ENCODE measurements at places on chromosomes 3 and 15. TPM values are rescaled to one million over a fixed set of nuclear protein-coding genes. Genes with fewer than 3 reads are reported as not detected.
A peak's percentile ranks its signal among the peaks of the same experiment; 100 is the strongest.

GRCh38 chr3:94862703-94863102, 799.8 kb downstream of the NSUN3 start:
- no peak for DNase-seq

AGBL1 gene
- total RNA-seq, result 0.40 TPM

DNA sequence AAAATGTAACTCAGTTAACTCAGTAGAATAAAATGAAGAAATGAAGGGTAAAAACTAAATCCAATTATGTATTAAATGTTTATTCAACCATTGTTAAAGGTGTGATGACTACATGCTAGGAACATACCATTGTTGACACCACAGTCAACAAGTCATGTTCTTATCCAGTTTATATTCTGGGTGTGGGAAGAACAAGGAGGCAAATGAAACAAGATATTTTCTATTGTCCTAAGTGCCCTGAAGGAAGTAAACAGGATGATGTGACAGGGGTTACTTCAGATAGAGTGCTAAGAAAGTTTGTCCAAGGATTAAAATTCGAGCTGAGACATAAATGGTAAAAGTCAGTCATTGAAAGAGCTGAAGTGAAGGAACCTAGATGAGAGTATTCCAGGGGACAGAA, 13.1 kb downstream of the AP3S2 start:
- no peak for DNase-seq

BDH1 gene
- total RNA-seq, result 198 TPM

- no peak for DNase-seq
These were observed 20.6 kb downstream of the LOXL1 start for GRCh38 chr15:73946795-73947370.

DNA sequence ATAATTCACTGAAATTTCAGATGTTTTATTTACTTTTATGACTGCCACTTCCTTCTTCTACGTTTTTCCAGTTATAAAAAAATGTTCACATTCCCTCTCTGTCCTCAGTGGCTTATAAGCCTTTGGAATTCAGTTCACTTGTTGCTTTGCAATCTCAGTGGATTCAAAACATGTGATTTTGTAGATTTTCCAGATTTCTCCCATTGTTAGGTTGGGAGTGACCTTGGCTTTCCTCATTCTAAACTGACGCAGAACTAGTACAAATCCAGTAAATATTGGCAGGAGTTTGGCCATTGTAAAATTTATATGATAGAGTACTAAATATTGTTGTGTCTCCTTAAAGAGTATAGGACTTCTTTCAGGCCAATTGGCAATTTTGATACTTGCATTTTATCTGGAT, 812.3 kb upstream of the ROBO1 start:
- DNase-seq, result no peak

NR2F2 gene
- total RNA-seq, result 15.8 TPM

GPR62 gene
- total RNA-seq, result not detected

CCDC54 gene
- total RNA-seq, result not detected

LSMEM2 gene
- not detected for total RNA-seq

DNA sequence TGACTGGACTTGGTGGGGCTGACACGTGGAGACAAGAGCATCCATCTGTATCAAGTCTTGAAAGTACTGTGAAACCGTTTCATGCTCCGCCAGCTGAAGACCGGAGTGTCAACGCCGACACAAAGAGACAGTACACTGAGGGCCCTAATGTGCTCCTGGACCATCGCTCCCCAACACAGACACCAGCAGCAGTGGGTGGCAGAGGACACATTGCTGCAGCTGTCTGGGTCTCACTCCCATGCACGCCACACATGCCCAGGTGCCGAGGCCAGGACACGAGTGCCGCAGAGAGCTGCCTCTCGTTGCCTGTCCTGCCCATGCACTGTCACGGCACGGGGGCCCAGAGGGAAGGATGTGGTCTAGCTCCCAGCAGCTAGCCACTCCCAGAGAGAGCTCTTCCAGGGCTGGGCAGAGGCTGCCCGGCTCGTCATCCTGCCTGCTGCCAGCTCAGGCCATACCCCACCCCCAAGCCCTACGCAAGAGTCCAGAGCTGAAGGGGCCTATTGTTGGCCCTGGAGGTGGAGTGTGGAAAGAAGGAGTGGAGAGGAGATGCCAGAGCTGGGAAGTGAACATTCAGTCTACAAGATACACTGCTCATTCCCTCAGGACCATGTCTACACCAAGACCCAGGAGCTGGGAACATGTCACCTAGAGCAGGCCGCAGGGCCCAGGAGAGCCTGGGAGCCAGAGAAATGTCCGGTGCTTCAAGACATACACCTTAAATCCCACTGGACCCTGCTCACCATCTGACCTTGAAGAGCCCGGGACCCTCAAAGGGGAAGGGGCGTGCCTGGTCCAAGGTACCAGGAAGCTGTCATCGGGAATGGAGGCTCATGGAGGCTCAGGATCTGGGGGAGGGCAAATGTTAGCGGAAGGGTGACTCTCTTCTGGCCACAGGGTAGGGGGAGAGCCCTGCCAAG, 7.7 kb downstream of the TNK2 start:
- peak; percentile 46 for DNase-seq

DNA sequence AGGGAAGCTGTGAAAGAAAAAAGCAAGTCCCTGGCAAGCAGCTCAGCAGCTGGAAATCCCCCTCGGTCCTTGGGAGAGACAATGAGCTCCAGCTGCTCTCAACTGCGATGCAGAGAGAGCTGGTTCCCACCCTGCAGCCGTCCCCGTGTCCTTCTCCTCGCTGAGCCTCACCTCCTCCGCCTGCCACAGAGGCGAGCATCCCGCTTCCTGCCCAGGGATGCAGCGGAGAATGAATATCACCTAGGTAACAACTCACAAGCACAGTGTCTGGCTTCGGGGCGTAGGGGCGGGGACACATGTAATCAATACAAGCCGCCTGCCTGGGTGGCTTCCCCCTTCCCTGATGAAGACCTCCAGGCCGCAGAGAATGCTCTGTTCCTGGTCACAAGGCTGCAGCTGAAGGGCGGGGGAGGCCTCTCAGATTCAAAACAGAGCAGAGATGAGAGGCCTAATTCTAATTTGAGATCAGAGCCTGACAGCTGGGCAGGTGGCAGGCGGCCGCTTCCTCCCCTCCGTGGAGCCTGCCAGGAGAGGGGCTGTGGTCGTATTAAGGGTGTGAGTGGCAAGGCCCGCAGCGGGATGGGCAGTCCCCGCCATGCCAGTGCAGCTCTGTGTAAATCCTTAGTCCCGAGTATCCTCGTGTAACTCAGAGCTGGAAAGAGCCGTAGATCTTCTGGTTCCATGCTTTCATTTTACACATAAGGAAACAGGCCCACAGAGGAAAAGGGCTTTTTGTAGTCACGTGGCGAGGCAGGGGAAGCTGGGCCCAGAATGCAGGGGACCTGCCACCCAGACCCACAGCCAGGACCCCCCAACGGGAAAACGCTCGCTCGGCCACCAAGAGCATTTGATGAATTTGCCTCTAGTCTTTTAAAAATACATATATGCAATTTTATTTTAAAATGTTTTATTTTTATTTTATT, 24.3 kb downstream of the ZDHHC19 start:
- DNase-seq, result peak; percentile 43

GRCh38 chr15:27598251-27599009, 500.7 kb downstream of the OCA2 start:
- DNase-seq, result no peak

SPATA12 gene
- not detected for total RNA-seq

DNA sequence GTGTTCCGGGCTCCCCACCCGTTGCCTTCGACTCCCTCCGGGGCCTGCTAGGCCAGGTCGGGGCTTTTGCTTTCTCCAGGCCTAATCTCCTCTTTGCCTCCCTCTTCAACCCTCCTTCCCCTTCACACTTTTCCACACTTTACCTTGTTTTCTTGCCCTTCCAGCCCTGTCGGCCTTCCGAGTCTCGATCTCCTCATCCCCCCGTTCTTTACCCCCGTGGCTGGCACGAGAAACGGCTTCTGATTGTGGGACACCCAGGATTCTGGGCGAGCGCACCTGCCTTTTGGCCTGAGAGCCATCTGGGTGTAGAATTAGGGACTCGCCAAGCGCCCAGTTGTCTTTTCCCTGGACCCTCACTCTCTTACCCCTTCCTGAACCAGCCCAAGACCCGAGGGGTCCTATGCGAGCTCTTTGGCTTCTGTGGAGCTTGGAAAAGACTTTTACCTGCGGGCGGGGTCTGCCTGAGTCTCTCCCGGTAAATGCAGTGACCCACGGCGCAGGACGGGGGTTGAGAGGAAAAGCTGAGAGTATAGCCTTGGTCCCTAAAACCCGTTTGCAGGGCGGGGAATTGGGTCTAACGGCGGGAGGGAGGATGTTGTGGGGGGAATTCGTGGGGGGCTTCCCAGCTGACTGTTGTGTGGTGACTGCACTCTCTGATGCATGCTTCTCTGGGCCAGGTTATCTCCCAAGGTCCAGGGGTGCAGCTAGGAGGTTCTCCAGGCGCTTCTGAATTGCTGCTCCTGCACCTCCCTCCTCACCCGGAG, 5.5 kb upstream of the ONECUT1 start:
- DNase-seq, result no peak

DNA sequence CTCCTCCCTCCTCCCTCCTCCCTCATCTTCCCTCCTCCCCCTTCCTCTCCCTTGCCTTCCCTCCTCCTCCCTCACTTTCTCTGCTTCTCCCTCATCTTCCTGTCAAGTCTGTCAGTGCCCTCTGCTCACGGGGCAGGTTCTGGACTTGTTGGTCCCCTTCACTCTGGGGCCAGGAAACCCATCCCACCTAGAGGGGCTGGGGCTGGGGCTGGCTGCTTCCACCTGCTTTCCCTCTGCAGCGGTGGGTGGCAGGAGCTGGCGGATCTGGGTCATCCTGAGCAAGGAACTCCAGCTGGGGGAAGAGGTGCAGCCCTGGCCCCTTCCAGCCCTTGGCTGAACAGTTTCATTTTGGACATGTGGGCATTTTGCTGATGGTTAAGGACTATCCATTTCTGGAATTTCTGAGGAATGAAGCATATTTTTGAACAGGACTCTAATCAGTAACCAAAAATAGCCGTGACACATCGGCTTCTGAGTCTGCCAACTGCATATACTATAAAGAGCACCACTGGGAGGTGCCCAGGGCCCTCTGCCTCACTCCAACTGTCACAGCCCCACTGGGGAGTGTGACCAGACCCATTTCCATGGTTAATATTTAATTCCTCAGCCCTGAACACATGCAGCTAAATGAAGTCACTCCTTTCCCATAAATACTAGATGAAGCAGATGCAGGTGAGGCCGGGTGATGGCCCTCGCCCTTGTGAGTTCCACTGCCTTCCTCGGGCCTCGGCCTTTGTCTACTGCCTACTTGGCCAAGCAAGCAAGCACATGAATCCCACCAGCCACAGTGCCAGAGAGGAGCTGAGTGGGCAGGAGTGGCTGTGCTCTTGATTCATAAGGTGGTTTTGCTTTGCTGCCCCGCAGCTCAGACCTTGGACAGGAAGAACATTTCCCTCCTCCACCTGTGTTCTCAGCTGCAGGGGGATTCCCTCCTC, 39.8 kb downstream of the CHDH start:
- DNase-seq, result peak; percentile 65

APOD gene
- total RNA-seq, result 42.1 TPM

GRCh38 chr15:70892912-70893560, 410 bp downstream of the LRRC49 start:
- peak; percentile 35 for DNase-seq

- DNase-seq, result no peak
These were observed 37.6 kb upstream of the WDR49 start for GRCh38 chr3:167691366-167691765.

DNA sequence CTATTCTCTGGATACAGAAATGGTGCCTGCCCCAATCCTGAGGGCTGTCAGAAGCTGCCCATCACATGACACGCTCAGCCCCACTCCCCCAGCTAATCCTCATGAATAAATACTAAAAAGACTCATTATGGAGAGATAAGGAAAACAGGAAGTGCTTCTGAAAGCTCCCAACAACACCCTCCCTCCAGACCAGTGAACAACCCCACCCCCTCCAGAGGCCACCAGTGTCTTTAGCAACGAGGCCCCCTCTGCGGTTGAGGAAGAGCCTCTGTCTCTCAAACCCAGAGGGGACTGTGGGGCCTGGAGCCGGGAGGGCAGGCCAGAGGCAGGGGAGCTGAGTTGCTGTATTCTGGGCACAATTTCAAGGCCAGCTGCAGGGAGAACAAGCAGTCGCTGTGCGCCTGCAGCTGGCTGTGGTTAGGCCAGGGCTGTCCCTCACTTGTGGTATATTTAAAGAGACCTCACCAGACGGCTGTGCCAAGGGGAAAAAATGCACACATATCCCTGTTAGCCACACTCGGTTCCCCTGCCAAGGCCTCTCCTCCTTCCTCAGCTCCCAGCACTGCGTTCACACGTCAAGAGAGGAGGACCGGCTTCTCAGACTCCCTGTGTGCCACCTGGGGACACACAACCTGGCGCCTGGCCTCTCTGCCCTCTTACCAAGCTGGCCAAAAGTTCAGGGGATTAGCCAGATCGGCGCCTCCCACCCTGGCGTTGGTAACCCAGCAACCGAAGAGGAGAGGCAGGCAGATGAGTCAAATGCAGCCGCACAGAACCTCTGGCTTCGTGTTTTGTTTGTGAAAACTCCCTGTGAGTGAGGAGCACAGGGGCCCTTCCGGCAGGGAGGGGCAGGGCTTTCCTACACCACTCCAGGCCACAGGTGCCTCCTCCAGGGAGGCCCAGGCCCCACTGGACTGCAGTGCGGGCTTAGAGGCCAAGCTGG, 101.2 kb upstream of the ETV5 start:
- peak; percentile 32 for DNase-seq

Measured in transverse colon (tissue), 4 donors.